Activated T-helper 1 cell treated with anti-CD3 and anti-CD28 coated beads, Interleukin-2, amount 50 U/mL, for 16 hours (primary cell): ENCODE measurements at places on chromosomes 5 and 9.

GRCh38 chr5:142531977-142532780, 153.7 kb downstream of the FGF1 start:
- DNase-seq = no peak

DNA sequence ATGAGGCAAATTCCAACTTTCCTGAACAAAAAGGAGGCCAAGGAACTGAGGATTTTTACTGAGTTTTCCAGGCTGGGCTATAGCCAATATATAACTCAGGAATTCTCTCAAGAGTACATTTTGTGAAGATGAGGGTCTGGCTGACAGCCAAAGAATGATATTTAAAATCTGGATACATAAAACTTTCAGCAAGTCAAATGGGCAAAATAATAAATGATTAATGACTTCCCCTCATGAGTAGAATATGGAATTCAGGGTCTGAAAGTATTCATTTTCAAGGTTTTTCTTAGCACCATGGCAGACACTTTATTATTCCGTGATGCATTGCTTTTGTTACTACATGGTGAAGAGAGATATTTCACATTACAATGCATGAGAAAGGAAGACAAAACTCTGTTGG, 7.8 kb downstream of the FAM81B start:
- no peak for DNase-seq

DNA sequence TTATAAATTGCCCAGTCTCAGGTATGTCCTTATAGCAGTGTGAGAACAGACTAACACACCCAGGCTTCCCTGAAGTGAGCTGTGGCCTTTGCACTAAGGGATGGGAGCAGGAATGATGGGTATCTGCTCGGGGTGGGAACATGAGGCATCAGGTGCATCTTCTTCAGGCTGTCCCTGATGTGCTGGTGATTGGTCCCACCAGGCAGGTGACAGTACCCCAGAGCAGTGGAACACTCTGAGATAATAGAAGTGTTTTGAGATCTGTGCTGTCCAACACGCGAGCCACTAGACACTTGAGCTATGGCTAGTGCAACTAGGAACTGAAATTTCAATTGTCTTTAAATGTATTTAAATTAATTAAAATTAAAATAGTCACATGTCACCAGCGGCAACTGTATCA, 12.8 kb upstream of the MED10 start:
- no peak for DNase-seq

DNA sequence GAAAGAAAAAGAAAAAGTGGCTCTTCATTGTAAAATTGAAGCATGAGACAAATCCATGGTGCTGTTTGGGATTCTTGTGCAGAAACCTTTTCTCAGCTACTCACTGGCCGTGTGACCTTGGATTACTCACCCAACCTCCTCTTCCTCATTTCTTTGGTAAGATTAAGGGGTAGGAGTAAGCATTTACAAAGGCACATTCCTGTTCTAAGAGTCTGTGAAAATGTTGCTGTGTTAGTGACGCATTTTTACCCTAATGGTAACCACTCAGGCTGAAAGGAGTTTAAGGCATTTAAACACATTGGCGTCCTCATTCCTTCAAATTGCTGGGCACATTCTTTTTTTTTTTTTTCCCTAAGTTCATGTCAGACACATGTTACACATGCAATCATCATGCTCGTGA, 4.3 kb downstream of the RAI14 start:
- no peak for DNase-seq

DNA sequence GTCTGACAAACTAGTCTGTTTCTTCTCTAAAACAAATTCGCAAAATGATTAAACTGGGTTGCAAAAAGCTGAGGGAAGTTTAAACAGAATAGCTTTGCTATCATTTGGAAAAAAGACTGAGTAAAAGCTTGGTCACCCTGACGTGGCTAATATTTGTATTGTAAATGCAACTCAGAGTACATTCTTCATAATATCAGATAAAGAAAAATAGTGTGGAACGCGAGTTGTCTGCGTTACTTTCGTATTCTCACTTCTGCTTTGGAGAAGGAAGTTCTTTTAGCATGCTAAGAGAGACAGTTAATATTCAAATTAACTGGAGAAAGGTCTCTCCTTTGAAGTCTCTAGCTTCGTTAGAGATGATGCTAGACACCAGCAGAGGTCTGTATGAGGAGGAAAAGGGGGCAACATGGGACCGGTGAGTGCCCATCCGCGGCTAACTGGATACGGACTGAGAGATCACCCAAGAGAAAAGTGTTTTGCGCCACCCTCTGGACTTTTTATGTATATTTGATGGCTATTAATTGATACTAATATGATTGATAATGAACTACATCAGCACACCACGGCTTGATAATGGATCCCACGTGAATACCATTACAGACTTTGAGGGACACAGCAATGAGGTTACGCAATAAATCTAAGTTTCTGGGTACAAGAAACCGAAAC, 2.9 kb upstream of the CNTRL start:
- no peak for DNase-seq
